Stimulated activated CD4-positive, alpha-beta T cell treated with anti-CD3 and anti-CD28 coated beads, TNF-alpha, amount 100 ng/mL, for 1 hour (primary cell): ENCODE measurements at places on chromosomes 13 and 19.

GRCh38 chr19:6654347-6655310 lies 15.3 kb downstream of the TNFSF14 start:
- DNase-seq: no peak

DNA sequence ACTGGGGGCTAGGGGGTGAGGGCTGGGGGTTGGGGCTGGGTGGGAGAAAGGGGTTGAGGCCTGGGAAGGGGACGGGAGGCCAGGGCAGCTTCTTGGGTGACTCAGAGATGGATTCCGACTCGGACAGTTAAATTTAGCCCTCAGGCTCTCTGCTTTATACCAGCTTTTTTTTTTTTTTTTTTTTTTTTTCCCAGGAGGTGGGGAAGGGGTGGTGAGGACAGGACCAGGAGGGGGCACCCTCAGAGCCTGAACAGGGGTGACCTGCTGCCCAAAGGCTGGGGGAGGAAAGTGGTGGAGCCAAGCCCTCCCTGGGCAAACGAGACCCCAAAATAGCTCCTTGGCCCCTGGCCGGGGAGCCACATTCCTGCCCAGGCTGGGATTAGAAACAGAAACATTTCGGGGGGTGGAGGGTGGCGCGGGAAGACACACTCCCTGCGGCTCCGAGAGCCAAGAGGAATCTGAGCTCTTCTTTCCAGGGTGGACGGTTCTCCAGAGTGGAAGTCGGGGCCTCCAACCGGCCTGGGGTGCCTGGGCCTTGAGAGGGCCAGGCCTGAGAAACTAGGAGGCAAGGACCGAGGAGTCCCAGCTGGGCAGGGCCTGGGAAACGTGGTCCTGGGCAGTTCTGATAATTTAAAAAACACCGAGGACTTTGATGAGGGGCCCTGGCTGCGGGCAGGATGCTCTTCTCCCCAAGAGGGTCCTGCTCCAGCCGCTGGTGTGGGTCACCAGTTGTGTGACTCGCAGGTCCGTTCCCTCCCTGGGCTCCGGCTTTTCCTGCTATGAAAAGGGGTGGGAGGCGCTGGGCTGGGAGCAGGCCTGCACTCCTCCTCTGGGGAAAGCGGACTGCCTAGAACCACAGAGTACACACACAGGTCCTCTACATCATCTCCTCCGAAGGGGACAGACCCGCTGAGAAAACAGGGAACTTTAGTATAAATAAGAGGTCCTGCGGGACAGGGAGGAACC lies 813 bp upstream of the DMPK start:
- no peak for DNase-seq

- DNase-seq: no peak
Observed at GRCh38 chr13:32247887-32248286, 67.3 kb downstream of the ZAR1L start.

DNA sequence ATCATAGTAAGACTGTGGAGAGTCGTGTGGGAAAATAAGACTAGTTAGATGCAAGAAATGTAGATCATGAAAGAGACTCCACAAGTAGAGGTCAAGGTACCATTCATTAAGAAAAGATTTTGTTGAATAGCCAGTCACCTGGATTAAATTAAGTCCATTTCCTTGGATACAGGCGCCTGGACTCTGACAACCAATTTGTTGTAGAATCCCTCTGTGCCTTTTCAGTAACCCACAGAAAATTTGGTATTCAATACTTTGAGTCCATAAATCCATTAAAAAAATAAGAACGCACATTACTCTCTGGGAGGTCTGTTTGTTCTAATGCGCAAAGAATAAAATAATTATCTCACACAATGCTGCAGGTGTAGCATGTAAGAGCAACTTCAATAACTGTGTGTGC lies 469.4 kb downstream of the KLF12 start:
- no peak for DNase-seq

GRCh38 chr19:17803264-17803896 lies 8.4 kb downstream of the B3GNT3 start:
- DNase-seq: no peak

DNA sequence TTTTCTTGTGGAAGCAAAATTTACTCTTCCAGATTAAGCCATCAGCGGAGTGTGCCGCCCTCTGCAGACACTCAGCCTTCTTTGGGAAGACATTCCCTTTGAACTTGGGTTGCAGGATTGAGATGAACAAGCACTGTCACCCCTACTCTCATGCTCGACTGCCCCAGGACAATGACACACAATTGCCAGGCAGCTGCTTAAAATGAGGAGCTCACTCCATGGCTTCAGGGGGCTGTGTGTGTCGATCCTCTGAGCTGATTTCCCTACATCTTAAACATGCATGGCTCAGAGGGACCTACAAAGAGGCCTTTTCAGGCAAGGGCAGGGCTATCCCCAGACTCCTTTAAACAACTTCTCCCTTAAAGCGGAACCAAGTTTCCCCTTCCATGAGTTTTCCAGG lies 107.5 kb upstream of the MBNL2 start:
- DNase-seq: no peak

DNA sequence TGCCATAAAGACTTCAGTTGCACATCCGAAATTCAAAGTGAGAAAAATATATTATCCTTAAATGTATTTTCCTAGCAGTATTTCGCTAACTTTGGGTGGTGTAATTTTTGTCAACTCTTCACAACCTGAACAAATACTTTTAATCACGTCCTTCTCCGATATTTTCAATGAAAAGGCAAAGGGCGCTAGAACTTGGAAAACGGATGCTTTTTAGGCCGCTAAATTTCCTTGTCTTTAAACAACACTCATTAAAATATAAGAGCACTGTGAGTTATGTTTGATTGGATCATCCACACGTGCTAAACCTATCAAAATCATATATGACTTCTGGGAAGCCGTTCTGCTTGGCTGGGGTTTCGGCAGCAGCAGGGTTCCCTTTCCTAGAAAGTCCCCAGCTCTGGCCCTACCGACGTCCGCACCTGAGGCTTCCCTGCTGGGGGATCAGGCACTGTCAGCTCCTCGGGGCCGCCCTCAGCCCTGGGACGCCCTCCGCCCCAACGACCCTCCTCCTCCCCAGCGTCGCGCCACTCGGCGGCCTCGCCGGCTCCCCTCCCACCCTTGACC lies 462 bp upstream of the MPHOSPH8 start:
- DNase-seq: no peak

GRCh38 chr19:21468791-21469190 lies 36.6 kb upstream of the ZNF429 start:
- DNase-seq: no peak

GRCh38 chr13:57734306-57734705 lies 102.8 kb downstream of the PCDH17 start:
- DNase-seq: no peak

DNA sequence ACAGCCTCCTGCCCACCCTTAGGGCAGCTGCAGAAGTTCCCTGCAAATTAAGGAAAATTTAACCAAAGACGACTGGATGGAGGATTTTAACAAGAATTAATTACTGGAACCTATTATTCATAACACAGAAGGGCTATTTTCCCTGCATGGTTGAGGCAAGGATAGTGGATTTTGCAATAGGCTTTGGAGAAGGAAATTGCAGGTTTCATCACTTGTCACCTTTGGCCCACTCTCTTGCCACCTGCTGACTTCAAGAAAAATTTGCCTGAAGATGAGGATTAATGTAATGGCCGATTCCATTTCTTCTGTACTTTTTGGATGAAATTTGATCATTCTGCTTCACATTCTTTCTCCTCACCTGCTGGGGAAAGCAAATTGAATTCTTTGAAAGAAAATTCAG lies 261.7 kb downstream of the FGF9 start:
- DNase-seq: no peak

GRCh38 chr13:94254737-94255136 lies 224.7 kb downstream of the DCT start:
- no peak for DNase-seq

DNA sequence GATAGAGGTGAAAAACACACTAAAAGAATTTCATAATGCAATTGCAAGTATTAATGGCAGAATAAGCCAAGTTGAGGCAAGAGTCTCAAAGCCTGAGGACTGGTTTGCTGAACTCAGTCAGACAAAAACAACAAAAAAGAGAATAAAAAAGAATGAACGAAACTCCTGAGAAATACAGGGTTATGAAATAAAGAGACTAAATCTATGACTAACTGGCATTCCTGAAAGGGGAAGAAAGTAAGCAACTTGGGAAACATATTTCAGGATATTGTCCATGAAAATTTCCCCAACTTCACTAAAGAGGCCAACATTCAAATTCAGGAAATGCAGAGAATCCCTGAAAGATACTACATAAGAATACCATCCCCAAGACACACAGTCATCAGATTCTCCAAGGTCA lies 47.8 kb downstream of the UBL3 start:
- DNase-seq: no peak

DNA sequence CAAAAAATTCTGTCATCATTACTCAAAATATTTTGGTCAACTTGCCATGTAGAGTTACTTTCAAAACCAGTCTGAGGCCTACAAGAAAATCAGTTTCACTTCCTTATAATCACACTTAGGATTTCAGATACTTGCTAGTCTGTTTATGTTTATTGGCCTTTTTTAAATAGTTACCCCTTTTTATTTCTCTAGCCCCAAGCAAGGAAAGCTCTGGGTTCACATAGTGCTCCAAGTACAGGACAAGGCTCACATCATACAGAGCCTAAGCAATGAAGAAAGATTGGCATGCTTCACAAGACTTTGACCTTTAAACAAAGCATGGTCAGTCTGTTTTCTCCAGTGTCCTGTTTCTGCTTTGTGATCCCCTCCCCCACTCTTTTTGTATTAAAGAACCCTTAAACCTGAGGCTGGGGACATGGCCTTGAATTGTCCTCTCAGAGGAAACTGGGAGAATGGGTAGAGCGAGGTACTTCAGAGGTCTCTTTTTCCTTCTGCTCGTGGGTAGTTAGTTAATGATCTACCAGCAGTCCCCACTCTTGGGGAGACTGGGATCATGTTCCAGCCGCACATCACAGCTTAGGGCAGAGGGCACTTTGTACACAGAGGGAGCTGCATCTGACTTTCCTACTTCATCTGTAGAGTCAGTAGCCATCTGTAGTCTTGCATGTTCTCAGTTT lies 30.7 kb downstream of the CEACAM1 start:
- DNase-seq: no peak

DNA sequence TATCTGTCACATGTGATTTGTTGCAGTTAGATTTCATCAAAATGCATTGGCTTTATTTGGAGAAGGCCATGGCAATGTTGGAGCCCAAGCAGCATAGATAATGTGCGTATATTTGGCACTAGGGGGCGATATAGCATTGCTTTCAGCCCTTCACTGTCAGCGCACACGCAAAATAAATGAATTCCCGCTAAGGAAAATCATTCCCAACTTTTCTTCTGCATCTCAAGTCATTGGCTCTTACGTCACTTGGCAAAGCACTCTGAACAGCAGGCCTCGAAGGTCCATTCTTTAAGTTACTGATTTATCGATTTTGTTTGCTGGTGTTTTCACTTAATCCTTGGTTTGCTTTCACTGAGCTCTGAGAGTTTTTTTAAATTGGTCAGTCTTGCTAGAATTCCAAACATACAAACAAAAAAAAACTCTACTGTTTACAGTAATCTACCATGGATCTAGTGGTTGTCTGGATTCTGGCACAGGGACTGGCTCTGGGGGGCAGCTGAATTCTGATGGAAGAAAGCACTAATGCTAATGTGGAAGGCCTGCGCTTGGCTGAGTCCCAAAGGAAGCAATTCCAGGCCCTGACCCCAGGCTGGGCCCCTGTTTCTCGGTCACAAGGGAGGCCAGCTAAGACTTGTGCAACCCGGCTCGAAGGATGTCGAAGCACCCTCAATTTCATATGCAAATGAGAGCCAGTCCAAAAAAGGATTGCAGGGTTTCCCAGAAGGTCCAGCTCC lies 97.7 kb upstream of the IPO5 start:
- no peak for DNase-seq

- peak; percentile 33 for DNase-seq
Observed at GRCh38 chr19:7678971-7679751, 1.5 kb upstream of the TRAPPC5 start.

GRCh38 chr19:13899912-13900584 lies 5.9 kb downstream of the BRME1 start:
- DNase-seq: no peak

GRCh38 chr13:30652746-30653386 lies 35.1 kb downstream of the USPL1 start:
- DNase-seq: no peak

DNA sequence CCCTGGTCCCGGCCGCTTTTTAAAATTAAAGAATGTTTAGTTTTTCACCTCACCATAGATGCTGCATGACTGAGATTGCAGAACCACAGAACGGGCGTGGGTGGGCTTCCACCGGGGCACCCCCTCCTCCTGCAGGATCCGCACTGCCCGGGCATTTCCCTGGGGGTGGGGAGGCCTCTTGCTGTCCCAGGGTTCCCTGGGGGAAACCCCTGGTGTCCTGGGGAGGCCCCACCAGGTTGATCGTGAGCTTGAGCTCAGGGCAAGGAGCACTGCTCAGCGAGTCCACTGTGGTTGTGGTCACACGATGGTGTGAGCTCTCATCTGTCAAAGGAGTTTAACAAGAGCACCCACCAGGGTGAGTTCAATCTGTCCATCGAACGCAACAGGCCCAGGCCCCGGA lies 11.4 kb upstream of the TCF3 start:
- DNase-seq: no peak

- no peak for DNase-seq
Observed at GRCh38 chr13:100597253-100597652, 8.7 kb upstream of the GGACT start.

DNA sequence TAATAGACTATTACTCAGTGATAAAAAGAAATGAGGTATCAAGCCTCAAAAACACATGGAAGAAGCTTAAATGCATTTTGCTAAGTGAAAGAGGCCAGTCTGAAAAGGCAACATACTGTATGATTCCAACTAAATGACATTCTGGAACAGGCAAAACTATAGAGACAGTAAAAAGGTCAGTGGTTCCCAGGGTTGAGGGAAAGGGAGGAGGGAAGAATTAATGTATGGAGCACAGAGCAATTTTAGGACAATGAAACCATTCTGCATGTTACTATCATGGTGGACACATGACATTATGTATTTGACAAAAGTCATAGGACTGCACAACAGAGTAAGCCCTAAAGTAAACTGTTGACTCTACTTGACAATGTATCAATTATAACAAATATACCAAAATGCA lies 5.7 kb upstream of the SERPINE3 start:
- DNase-seq: no peak

- no peak for DNase-seq
Observed at GRCh38 chr13:20064128-20064527, 96.7 kb downstream of the GJA3 start.

- no peak for DNase-seq
Observed at GRCh38 chr19:4983346-4984105, 14.6 kb downstream of the KDM4B start.

GRCh38 chr19:18109733-18110608 lies 12.4 kb downstream of the MAST3 start:
- DNase-seq: no peak

- no peak for DNase-seq
Observed at GRCh38 chr13:33838647-33839046, 20.7 kb downstream of the RFC3 start.

- DNase-seq: no peak
Observed at GRCh38 chr13:51620165-51620983, 36.1 kb downstream of the WDFY2 start.

GRCh38 chr19:7636691-7637373 lies at the start of gene STXBP2:
Gene STXBP2, plus strand, starts transcription at chr19:7637110. Its CDS starts 40 bp downstream, at chr19:7637150.
- peak; percentile 84 for DNase-seq

DNA sequence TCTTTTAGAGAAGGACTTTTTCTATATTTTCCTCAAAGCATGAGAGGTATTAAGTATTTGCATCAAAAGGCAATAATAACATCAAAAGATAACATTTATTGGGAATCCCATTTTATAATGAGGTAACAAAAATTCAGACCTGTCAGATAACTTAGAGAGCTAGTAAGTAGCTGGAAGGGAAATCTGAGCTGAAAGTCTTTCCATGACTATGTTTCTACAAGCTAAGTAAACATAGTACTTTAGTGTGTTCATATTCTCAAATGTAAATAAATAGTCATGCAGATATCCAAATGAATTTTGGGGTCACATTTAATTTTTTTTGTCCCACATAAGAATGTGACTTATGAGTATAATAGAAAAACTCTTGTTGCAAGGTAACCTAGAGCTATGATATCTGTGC lies 87.3 kb upstream of the FBXL3 start:
- DNase-seq: no peak
